EL (cell line): ENCODE measurements at places on chromosomes 16 and 17.

GRCh38 chr16:86363057-86363490 is 147.3 kb upstream of the FOXF1 start:
- DNase-seq, result peak; percentile 99

GRCh38 chr16:46796764-46797269 is 34.2 kb downstream of the C16orf87 start:
- no peak for DNase-seq

DNA sequence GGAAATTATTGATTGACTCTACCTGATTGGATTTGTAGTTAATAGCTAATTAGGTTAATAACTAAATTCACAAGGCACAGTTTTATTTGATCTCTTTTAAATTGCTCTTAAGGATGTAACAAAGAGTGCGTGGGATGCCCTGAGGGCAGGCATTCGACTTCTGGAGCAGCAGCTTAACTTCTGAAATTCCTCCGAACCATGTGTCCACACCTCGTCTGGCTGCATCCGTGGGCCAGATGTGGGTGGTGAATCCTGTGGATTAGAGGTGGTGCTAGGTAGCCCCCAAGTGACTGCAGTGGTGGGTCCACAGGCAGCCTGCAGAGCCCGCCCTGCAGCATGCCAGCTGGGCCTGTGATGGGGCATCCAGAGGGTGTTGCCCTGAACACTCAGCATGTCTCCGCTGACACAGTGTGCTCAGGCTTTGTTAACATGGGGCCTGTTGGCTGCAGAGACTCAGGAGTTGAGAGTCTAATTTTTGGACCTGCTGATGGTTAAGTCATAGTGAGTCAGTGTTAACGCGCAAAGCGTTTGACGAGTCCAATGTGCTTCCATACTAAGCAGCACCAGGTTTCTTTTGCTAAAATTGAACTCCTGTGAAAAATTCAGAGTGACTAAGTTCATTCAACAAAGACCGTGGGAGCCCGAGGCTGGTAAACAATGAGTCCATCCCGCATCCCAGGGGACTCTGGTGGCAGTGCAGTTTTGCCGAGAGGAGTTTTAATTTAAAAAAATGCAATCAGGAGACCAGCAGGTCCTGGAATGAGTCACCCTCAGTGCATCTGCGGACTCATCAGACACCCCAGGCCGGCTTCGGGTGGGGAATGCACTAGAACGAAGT is 3.8 kb upstream of the NPB start:
- DNase-seq, result peak; percentile 94

DNA sequence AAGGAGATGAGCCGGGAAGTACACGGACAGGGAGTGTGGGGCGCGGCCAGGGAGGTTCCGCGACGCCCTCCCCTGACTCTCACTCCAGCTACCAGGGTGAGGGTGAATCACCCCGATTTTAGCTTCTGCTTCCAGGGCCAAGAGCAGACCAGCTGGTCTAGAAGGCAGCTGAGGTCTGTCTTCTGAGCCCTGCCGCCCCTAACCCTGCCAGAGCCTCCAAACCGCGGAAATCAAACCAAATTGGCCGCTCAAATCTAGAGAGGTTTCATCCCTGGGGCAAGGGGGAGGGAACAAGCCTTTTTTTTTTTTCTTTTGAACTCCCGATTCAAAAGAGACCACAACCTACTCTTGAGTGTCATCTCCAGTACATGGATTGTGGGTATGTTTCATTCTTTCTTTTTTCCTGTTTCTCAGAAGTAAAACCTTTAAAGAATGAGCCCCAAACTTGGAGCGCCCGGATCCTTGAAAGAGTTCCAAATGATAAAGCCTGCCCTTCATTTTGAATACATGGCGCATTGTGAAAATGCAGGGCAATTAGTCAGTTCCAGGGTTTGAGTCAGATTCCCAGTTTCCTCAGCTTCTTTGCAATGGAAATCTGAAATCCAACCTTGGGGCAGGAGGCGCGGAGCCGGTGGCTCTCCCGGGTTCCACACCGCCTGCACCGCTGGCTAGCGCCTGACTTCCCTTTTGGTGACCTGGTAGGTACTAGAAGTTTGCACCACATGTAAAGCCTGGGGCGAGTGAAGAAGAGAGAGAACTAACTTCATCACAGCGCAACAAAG is 16.5 kb upstream of the ZFHX3 start:
- DNase-seq, result peak; percentile 75

- no peak for DNase-seq
These were observed 75.3 kb downstream of the KSR1 start for GRCh38 chr17:27531469-27531961.

DNA sequence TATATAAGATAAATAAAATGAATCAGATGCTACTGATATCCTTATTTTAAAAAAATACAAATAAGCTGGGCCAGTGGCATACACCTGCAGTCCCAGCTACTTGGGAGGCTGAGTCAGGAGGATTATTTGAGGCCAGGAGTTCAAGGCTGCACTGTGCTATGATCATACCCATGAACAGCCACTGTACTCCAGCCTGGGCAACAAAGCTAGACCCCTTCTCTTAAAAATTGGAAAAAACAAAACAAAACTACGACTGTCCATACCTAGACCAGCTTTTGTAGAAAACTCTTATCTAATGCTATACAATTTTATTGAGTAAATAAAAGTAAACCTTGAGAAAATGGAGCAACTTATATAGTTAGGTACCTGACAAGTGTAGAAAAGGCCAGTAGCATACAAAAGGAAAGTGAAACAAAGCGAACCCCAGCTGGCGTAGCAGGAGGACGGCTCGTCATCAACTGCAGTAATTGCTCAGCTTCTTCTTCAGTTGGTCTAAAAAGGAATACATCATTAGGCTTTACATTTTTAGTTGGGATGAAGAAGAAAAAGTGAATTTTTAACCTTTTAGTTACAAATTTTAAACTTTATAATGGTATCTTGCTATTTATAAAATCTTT is 23.6 kb downstream of the INTS2 start:
- no peak for DNase-seq
